ENCODE measurements at places on chromosomes 3 and 15.

GRCh38 chr3:47909607-47910006, 106.6 kb downstream of the MAP4 start:
- DNase-seq, result no peak

GRCh38 chr3:126083511-126083912, 412 bp downstream of the SLC41A3 start:
- DNase-seq, result peak; percentile 54

GRCh38 chr15:38873158-38873557, 308.5 kb upstream of the RASGRP1 start:
- DNase-seq, result no peak

GRCh38 chr3:33664195-33664594, 53.9 kb downstream of the CLASP2 start:
- peak; percentile 44 for DNase-seq

- DNase-seq, result no peak
Observed at GRCh38 chr3:39140341-39140971, 12.9 kb downstream of the CSRNP1 start.

GRCh38 chr3:23288286-23288685, 85.2 kb downstream of the UBE2E2 start:
- no peak for DNase-seq

GRCh38 chr3:55551644-55552043, 64.5 kb upstream of the WNT5A start:
- no peak for DNase-seq

DNA sequence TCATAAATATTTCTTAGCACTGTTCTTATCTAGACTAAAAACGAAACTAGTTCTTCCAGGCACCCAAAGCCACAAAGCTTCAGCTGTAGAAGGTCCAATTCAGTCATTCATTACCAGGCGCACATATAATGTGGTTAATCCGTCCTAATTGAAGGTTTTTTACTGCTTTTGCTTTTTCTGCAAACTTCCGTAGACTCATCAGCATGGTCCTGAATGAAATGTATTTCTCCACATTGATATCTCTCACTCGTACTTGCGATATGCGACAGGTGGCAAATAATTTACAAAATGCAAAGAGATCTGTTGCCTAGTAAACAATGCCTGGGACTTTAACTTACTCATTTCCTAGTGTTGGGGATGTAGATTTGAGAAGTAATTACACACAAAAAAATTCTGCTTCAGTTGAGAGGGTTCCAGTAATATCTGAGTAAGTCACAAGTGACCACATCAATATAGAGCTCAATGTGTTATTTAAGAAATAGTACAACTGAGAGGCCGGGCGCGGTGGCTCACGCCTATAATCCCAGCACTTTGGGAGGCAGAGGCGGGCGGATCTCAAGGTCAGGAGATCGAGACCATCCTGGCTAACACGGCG, 75.0 kb upstream of the MBNL1 start:
- no peak for DNase-seq

DNA sequence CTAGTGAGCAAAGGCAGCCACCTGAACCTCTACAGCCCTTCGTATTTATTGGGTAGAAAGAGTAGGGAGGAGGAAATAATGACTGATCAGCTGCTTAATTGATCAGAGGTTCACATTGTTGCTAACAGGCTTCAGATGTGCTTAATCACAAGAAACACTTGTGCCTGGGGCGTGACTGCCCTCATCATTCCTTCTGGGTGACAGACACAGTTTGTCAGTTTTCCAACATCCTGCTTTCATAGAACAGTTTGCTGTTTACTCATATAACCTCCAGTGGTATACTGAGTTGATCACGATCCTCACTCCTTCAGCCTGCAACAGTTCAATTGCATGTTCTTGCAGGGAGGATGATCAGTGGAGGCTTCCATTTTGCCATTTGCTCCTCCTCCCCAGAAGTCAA, 13.6 kb upstream of the CASR start:
- DNase-seq, result no peak

DNA sequence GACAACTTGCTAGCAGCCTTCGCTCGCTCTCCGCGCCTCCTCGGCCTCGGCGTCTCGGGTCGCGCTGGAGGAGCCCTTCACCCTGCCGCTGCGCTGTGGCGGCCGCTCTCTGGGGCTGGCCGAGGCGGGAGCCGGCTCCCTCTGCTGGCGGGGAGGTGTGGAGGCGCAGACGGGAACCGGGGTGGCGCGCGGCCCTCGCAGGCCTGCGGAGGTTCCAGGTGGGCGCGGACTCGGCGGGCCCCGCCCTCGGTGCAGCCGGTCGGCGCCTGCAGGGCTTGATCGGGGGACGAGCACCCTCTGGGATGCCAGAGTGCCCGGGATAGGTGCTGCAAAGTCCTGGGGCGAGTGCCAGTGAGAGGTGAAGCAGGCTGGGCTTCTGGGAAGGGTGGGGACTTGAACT, 989.9 kb downstream of the ROBO2 start:
- DNase-seq, result no peak

GRCh38 chr15:31320022-31320421, 6.6 kb upstream of the KLF13 start:
- DNase-seq, result no peak

DNA sequence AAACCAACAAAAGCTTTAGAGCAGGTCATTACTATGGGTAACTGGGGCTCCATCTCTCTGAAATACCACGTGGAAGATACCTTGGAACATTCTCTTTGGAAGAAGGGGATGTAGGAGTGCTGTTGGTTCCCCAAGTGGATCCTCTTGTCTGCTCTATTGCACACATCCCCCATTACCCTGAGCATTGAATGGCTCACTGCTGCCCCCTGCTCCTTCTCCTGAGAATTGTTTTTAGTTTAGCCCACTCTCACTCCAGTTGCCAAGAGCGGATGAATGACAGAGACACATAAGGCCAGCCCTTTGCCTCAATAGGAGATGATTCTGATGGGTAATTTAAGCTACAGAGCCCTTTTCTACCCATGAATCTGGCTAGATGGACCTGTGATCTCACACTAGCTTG, 135.6 kb upstream of the SUCLG2 start:
- DNase-seq, result peak; percentile 43

DNA sequence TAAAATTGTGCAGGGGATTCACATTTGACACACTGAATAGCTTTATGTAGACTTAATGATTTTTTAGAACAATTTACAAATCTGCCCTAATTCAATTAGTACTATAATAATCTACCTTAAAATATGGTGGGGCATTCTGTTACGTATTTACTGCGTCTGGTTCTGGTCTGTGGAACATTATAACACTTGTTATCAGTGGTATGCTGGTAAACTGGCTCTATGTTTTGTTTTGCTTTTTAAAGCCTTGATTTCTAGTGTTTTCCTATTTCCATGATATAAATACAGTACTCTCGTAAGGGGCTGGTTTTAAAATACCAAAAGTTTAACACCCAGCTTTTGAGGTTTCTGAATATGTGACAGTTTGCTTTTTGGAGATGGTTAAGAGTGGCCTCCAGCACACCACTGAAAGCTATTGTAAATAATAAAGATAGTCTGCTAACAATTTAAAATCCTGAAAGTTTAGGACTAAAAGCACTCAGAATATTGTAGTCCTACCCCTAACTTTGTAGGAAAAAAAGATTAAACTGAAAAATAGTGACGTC, 65.6 kb upstream of the CD47 start:
- no peak for DNase-seq

GRCh38 chr3:104879919-104880318, 486.8 kb upstream of the ALCAM start:
- no peak for DNase-seq

GRCh38 chr15:29170521-29170920, 99.1 kb downstream of the NSMCE3 start:
- DNase-seq, result no peak

- DNase-seq, result no peak
Observed at GRCh38 chr15:91471468-91471867, 371.4 kb downstream of the SV2B start.

GRCh38 chr3:195906865-195907683, 1.3 kb downstream of the TNK2 start:
- no peak for DNase-seq

DNA sequence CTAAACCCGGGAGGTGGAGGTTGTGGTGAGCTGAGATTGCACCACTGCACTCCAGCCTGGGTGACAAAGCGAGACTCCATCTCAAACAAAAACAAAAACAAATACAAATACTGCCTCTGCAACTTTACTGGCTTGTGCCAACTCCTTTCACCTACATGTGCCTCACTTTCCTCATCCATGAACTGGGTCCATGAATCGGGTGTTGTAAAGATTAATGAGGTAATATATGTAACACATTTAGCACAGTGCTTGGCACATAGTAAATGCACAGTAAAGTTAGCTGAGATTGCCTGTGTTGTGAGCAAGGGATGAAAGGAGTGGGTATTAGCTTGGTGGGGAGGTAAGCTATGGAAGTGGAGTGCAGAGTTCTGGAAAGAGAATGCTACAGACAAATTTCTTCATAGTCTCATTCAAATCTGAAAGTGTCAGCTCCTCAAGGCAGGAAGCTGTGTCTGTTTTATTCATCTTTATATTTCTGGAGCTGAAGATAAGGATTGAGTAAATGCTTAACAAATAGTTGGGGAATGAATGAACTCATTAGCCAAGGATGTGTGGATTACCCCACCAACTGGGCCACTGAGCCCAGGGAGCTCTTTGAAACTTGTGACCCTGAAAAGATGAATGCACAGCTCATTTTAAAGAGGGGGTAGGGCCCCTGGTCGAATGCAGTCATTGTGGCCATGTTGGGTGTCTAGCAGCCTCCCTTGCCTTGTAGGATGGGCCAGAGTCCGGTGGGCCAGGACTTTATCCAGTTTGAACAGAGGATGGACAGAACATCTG, 7.7 kb upstream of the CDCP1 start:
- no peak for DNase-seq

DNA sequence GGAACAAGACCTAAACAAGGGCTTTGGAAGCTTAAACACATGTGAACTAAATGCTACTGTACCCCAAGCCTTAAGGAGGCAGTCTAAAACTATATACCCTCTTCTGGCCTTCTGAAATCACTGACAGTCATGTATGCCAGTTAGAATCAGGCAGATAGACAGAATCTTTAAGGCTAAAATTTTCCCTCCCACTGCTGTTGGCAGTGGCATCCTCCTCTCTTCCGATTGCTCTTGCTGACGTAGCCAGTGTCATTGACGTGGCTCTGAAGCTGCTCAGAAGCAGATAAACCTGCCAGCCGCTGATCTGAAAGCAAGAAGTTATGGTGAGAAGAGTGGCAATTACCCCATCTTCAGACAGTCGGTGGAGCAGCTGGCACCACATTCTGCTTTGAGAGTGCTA, 3.3 kb downstream of the RYR3 start:
- no peak for DNase-seq

GRCh38 chr3:185330238-185330637, 32.7 kb upstream of the MAP3K13 start:
- no peak for DNase-seq

GRCh38 chr3:78985981-78986380, 781.8 kb downstream of the ROBO1 start:
- no peak for DNase-seq

Measured in hepatic stellate cell (primary cell).